ENCODE measurements at places on chromosomes 7 and 10. TPM values are rescaled to one million over a fixed set of nuclear protein-coding genes. Genes with fewer than 3 reads are reported as not detected.

MKX gene
- 10.1 TPM for total RNA-seq

EBLN1 gene
- total RNA-seq: not detected

TBX20 gene
- total RNA-seq: 0.11 TPM

WNT16 gene
- under 0.01 TPM for total RNA-seq

ATOH7 gene
- not detected for total RNA-seq

NEUROG3 gene
- total RNA-seq: not detected

TLX1 gene
- total RNA-seq: not detected

UCMA gene
- total RNA-seq: not detected

CROT gene
- total RNA-seq: 37.6 TPM

ICA1 gene
- total RNA-seq: 11.3 TPM

DTX2 gene
- total RNA-seq: 8.1 TPM

HOXA5 gene
- total RNA-seq: 8.1 TPM

TMEM229A gene
- not detected for total RNA-seq

FANK1 gene
- 4.8 TPM for total RNA-seq

DRGX gene
- not detected for total RNA-seq

CFAP43 gene
- total RNA-seq: 1.2 TPM

NPSR1 gene
- not detected for total RNA-seq

GLCCI1 gene
- total RNA-seq: 25.2 TPM

SLC16A9 gene
- 4.1 TPM for total RNA-seq
